Inflammatory macrophage (primary cell): ENCODE measurements at places on chromosomes 6 and 20.

DNA sequence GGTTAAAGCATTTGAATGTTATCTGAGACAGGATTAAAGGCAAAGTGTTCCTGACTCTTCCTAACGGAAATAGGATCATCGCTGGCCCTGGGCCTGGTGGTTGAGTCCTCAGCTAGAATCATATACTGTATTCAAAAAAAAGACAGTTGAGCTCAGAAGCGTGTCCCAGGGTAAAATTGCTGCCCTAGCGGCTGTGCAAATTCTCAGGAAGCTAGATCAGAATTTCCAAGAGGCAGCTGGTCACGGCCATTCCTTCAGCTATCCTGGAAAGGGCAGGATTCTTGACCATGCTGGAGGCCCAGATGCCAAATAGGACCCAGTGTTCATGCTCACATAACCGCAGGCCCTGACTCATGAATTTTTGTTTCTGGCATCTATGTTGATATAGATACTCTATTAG lies 67.4 kb downstream of the STMND1 start:
- no peak for DNase-seq

DNA sequence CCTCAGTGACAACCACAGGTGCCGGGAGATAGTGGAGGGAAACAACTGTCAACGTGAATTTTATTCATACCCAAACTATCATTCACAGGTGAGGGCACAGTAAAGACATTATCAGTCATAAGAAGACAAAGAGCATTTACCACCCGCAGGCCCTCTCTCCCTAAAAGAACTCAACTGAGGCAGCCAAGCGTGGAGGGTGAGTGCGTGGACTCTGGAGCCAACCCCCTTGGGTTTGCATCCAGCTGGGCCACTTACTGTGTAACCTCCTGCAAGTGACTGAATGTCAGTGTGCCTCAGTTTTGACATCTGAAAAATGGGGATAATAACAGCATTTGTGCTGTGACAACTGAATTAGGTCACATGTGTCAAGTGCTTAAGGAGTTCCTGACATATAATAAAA lies 70.6 kb upstream of the KCNK16 start:
- DNase-seq, result no peak

- no peak for DNase-seq
Measured at GRCh38 chr6:170404697-170405096, 98.1 kb downstream of the FAM120B start.

- no peak for DNase-seq
Measured at GRCh38 chr20:19813846-19814640, 56.0 kb downstream of the RIN2 start.

GRCh38 chr20:59242714-59243626 lies 57.4 kb upstream of the EDN3 start:
- DNase-seq, result no peak

- peak; percentile 74 for DNase-seq
Measured at GRCh38 chr6:144362042-144363018, 77.2 kb downstream of the UTRN start.

DNA sequence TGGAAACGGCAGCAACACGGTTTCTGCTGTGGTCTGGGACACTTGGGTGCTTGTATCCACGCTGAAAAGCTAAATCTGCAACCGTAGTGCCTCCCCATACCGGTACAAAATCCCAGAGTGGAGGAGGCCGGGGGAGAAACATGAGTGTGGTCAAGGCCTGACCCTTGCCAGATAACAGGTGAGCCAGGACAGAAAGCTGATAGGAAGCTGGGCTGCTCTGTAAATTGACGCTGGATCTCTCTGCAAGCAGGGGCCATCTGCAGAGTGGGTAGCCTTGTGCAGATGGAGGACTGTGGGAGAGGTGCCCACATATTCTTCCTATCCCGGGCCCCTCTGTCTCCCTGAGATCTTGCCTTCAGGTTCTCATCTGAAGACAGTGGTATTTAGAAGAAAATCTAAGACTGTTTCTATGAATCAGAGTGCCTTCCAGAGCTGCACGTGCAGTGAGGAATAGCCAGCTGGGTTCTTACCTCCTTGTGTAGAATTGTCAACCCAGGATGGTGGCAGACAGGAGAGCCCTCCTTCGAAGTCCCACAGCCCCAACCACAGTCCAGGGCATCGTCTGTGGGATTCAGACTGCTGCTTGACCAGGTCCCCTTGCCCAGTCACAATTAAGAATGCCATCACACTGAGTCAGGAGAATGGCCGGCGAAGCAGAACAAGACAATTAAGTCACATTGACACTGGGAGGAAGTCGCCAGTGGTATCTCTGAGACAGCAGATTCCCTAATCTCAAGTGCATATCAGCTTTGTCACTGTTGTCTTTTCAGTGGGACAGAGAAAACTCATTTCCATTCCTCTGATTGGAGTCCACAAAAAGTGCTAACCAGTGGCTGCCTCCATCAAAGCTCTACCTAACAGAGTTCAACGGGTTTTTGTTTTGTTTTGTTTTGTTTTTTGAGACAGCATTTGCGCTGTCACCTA lies 100.0 kb upstream of the RIPOR2 start:
- DNase-seq, result peak; percentile 68

DNA sequence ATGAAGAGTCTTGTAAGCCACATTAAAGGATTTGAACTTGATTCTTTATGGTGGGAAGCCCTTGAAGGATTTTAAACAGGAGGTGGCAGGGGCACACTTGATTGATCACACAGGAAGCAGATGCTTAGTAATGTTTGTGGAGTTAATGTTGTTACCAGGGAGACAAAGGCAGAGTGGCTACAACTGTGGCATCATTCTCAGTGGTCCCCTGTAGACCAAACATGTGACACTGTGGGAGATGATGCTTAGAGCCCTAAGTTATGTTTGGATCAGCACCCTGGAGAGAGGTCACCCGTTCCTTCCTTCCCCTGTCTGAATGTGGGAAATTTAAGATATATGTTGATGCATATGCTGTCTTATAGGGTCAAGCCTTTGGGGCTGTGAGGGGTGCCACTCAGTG lies 53.2 kb downstream of the EIF2S2 start:
- no peak for DNase-seq
